T-helper 22 cell (primary cell): ENCODE measurements at places on chromosomes 11 and 22.

GRCh38 chr11:78796956-78797355, 222.3 kb upstream of the NARS2 start:
- no peak for DNase-seq

GRCh38 chr22:44359496-44360110, 46.9 kb upstream of the SHISAL1 start:
- DNase-seq: no peak

DNA sequence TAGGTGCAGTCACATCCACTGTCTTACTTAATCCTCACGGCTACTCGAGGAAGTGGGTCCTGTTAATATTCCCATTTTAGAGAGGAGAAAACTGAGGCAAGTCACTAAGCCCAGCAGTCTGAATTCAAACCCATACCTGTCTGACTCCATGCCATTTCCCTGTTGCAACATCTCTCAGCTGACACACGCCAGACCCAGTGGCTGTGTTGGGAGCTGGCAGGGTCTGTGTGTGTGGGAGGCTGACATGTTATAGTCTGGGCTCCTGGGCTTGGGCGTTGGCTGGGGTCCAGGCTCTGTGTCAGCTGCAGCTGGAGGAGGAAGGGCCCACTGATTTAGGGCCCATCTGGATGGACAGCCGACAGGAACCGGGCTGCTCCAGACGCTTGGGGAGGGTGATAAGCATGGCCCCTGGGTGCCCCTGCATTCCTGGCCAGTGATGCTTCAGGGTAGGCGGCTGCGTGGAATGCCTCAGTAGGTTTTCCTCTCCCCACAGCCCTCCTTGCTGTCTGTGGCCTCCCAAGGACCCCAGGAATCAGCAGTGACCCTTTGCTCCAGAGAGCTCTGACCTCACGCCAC, 562.5 kb downstream of the MN1 start:
- no peak for DNase-seq

- no peak for DNase-seq
Observed at GRCh38 chr11:123479048-123479837, 49.2 kb downstream of the GRAMD1B start.

GRCh38 chr11:107864591-107864990, 6.0 kb upstream of the SLC35F2 start:
- DNase-seq: no peak

GRCh38 chr11:65214212-65214845, 32.6 kb downstream of the CAPN1 start:
- no peak for DNase-seq

DNA sequence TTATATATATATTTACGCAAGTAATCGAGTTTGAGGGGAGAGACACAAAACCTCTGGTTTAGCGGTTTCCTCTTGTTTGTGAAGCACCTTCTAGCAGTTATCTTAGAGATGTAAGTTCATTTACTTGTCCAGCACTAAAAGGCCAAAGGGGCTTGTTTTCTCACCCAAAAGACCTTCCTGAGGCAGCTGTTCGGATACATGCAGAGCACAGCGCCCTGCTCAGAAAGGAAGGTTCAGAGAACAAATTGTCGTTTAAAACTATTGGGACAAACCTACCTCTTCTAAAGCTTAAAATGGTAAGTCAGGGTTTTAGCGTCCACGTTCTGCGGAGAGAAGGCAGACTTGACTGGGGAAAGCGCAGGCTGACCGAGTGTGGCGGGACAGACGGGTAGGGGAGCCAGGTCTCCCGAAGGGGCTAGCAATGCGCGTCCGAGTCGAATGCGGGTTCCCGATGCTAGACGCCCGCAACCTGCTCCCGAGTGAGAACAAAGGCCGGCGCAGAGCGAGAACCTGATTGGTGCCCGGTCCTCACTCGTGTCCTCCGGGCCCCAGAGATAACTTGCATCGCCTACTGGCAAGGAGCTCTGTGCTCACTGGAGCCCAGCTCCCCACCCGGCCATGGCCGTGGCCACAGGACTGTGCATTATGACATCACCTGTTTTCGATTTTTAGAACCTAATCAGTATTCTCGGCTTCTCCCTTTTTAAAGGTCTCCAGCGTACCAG, 1.0 kb upstream of the SESN3 start:
- peak; percentile 55 for DNase-seq

DNA sequence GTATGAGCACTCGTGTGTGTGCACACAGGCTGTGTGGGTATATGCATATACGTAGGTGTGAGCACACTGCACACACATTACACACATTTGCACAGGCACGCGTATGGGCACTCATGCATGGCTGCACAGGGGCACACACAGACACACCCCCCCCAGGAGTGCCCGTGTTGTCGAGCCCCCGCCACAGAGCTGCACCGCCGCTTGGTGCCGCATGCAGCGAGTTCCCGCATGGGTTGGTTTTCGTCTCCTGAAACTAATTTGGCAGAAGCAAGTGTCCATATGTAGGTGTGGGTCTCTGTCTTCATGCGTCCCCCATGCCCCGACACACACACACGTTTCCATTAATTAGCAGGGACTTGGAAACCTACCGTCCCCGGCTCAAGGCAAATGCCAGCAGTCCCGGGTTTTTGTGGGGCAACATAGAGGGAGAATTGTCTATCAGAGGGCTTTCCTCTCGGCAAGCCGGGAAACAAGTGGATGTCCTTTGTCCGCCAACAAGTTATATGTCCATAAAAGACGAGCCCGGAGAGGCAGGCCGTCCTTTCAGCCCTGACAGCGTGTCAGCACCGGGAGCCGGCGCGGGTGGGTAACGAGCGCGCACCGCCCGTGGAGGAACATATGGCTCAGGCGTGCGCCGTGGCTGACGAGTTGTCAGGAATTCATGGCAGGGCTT, 1291.7 kb downstream of the BRD1 start:
- DNase-seq: no peak

GRCh38 chr11:5547982-5548381, 358 bp downstream of the OR52H1 start:
- no peak for DNase-seq

DNA sequence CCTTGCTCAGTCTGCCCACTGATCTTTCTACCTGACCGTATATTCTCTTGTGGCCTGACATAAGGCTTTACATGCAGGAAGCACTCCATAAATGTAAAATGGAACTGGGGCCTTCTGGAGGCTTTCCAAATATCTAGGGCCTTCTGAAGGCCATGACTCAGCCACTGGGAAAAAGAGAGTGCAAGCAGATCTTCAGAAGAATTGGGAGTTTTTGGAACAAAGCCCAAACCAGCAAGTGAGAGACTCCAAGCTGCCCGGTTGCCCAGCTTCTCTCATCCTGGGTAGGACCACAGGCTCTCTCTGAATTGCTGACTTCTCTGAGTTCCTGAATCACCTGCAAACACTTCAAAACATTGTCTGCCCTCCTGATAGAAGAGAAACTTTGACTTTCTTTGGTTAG, 107.9 kb upstream of the BMAL1 start:
- no peak for DNase-seq

DNA sequence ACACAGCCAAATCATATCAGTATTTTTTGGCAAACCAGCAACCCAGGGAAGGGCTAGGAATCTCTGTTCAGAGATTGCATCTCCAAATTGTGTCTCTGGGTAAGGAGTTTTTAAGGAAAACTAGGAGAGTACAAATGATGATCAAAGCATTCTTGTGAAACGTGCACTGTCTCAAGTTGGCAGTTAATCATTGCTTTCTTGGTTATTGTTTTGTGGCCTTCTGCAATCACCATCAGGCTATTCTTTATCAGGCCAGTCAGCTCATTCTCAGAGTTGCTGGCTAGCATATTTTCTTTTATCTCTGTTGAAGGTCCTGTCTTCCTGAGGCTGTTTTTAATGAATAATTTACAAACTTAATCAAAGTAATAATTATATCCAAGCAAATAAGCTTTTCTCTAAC, 129.1 kb upstream of the CCDC179 start:
- DNase-seq: no peak

GRCh38 chr22:22891139-22891621, 3.6 kb downstream of the IGLL5 start:
- no peak for DNase-seq

DNA sequence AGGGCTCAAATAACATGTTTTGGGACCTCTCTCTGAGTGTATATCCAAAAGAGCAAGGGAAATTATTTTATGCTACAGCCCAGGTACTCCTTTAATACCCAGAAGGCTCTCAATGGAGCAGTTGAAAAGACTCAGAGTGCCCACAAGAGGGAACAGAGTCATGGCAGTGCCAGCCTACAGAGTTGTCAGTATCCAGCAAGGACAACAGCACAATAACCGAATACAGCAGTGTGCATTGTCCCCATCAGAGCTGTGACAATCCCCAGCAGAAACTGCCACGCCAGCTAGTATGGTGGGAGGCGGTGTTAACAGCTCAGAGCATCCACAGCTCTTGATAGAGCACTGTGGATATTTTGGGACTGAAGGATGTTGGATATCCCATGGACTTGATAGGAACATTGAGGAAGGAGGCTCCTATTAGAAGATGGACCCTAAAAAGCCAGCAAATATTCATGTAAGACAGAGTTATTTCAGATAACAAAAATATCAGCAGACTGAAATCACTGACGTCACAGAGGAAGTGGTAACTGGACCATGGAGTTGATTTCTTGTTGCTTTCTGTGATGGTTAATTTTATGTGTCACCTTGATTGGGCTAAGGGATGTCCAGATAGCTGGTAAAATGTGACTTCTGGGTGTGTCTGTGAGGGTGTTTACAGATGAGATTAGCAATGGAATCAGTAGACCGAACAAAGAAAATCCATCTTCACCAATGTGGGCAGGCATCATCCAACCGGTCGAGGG, 17.7 kb upstream of the PAFAH1B2 start:
- DNase-seq: no peak

DNA sequence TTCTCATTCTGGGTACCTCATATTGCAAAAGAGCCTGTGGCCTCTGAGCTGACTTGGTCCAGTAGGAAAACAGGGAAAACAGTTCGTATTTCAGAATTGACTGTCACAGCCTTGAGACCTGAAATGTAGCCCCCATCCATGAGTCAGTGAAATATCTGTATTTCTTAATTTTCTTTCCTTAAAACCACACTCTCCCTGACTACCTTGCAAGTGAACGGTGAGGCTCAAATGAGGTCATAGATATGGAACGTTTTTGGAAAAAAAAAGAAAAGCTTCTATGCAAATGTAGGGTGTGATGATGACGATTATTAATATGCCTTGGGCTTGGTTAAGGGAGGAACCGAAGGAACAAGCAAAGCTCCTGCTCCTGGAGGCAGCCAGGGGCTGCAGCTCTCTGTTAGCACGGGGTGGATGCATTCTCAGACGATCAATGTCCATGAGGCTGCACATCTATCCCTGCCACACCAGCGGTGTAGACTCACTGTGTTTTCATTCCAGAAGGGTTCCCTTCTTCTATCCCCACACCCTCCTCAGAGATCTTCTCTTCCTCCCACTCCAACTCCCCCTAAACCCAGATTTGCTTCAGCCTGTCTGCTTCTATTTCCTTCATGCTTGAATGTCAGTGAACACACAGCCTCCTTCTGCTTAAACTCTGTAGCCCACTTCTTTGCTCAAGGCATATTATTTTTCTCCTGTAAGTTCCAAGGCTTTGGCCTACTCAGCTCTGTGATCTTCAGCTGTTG, 29.2 kb upstream of the SCN3B start:
- no peak for DNase-seq
